ENCODE measurements at places on chromosomes 16 and 17.

DNA sequence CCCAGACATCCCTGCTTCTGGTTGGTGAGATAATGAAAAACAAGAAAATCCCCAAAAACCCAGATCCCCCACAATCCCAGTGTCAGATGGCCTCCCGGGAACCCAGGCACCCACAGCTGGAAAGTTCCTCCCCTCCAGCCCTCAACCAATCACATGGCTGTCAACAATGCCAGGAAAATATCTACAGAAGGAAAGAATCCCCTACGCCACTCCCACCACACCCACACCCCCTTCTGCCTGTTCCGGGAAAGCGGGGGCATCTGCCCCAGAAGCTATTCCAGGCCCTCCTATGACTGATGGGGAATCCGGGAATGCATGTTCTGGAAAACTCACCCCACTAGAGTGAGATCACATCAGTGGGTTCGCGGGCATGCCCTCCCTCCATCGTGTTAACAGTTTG is 1.8 kb downstream of the TMEM95 start:
- DNase-seq = no peak

DNA sequence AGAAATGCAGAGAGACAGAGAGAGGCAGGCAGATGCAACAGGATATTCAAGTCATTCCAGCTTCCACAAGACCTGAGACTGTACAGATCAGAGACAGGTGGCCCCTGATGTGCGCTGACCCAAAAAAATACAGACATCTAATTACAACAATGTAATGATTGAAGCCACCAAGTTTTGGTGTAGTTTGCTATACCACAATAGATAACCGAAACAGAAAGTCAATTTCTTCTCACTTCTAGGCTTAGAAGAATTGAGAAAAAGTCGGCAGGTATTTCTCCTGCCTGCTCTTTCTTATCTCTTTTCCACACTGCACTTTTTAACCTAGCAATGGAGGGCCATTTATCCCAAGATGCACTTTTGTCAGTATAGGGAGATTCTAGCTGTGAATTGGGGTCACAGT is 949.2 kb downstream of the CDH11 start:
- DNase-seq = no peak

GRCh38 chr16:13926891-13927290 is 6.9 kb downstream of the ERCC4 start:
- no peak for DNase-seq

DNA sequence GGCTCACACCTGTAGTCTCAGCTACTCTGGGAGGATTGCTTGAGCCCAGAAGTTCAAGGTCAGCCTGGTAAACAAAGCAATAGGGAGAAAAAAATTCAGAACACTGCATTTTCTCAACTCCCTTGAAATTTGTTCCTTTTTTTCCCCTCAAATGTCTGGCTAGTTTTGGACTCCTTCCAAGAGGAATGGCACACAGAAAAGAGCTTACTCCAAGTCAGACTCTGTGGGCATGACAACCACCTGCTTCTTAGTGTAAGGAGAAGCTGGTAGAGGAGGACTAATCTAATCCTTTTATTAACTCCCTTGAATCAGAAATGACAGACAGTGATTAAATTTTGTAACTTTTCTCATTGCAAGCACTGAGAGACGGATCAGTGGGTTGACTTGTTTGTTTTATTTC is 27.9 kb upstream of the HYDIN start:
- DNase-seq = peak; percentile 11

GRCh38 chr17:27586203-27586721 is 44.7 kb upstream of the LGALS9 start:
- no peak for DNase-seq

DNA sequence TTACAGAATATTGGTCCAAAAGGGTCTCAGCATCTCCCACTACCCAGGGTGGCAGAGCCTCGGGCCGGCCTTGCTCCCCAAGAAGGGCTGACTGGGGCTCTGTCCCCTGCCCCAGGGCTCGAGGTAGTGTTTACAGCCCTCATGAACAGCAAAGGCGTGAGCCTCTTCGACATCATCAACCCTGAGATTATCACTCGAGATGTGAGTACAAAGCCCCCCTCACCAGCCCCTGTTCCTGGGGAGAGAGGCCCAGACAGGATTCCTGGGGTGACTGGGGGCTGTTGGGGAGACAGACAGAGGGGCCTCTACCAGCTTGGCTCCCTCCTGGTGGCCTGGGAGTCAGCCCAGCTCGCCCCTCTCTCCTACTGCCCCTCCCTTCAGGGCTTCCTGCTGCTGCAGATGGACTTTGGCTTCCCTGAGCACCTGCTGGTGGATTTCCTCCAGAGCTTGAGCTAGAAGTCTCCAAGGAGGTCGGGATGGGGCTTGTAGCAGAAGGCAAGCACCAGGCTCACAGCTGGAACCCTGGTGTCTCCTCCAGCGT is 6.1 kb upstream of the NLRC5 start:
- peak; percentile 20 for DNase-seq

- DNase-seq = no peak
These were observed 366.2 kb upstream of the MON1B start for GRCh38 chr16:76824791-76825190.

- DNase-seq = no peak
These were observed 4.1 kb upstream of the FAAP100 start for GRCh38 chr17:81556175-81556691.

GRCh38 chr17:19719355-19720209 is 3.2 kb upstream of the SLC47A2 start:
- DNase-seq = no peak

- peak; percentile 68 for DNase-seq
These were observed at the start of gene IRF8 for GRCh38 chr16:85898521-85899442. Gene IRF8 (plus strand): TSS chr16:85899162. CDS start chr16:85903016, 3,854 bp downstream.

GRCh38 chr17:21008160-21008915 is 34.5 kb downstream of the USP22 start:
- DNase-seq = no peak

GRCh38 chr17:1548032-1548431 is 14.6 kb downstream of the PITPNA start:
- no peak for DNase-seq

DNA sequence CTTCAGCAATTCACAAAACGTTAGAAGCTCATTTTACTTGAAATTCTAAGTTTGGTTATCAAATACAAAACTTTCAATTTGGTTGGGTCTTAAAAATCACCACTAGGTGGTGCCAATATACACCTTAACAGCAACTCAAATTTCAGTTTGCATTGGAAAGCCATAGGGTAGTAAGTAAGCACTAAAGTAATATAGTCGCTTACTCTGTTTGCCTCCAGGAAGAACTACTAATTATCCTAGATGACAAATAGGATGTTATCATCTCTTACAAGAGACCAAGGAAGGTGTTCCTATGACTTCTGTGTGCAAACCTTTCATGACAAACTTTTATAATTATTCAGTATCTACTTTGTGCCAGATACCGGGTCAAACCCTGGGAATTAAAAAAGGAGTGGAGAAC is 93.3 kb downstream of the MYO1D start:
- DNase-seq = peak; percentile 73

- DNase-seq = peak; percentile 9
These were observed 263.5 kb downstream of the SNX29 start for GRCh38 chr16:12240036-12240435.

- no peak for DNase-seq
These were observed 18.2 kb downstream of the IGF2BP1 start for GRCh38 chr17:49015179-49015923.

DNA sequence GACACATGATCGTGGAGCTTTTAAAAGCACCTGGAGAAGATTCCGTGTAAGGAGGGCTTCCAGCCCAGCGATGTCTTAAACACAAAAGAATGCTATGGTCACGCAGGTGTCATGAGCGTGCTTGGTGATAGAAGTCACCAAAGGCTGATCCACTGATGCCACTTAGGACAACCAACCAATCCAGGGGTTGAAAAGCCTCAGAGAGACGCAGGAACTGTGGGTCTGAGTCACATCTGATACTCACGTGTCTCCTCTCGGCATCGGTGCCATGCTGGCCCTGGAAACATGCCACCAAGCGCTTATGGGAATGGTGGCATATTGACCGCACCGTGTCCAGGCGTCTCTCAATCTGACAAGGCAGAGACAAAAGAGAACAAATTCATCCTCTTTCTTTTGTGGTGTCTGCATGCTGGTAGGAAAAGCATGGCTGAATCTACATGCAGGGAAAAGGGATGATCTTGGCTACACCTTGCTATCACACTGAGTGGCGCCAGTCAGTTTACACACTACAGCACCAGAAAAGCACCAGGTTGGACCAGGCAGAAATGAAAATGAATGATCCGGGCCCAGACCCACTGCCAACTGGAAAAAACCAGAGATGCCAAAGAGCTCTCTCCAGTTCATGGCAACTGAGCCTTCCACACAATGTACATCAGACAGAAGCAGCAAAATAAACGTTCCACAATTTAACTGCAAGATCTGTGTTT is 38.0 kb downstream of the ARHGAP17 start:
- DNase-seq = no peak

Data from NCI-H2171 treated with DMSO at 0.1 percent for 48 hours (cell line).